CD4-positive, alpha-beta T cell treated with Interleukin-2 at 100 ng/mL for 4 hours (primary cell): ENCODE measurements at places on chromosomes 3 and 15.

DNA sequence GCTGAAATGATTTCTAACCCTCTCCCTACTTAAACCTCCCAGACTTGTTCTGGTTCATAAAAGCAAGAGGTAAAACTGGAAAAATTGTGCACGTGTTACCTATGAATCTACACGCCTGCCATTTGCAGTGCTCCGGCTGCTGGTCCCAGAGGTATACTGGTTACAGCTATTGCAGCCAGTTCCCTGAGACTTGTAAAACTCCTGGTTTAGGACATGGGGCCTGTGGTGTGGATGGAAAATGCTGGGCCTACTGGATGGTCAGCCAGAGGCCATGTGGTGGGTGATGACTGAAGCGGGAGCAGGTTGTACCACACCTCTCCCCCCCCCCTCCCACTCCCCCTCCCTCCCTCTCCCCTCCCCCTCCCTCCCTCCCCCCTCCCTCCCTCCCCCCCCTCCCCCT lies 45.0 kb downstream of the SENP2 start:
- DNase-seq = no peak

- no peak for DNase-seq
Observed at GRCh38 chr15:47707391-47707790, 9.9 kb upstream of the SEMA6D start.

- DNase-seq = no peak
Observed at GRCh38 chr3:89332386-89332785, 225.0 kb downstream of the EPHA3 start.

DNA sequence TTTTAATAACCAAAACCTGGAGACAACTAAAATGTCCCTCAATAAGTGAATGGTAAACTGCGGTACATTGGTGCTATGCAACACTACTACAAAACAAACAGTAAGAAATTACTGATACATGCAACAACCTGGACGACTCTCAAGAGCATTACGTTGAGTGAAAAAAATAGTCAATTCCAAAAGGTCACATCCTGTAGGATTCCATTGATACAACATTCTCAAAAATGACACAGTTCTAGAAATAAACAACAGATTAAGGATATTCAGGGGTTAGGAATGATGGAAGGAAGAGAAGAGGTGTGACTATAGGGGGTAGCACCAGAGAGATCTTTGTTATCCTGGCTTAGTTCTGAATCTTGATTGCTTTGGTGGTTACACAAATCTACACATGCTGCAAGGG lies 72.2 kb downstream of the ZNF148 start:
- no peak for DNase-seq

- peak; percentile 2 for DNase-seq
Observed at GRCh38 chr15:80159811-80160569, 7.2 kb downstream of the FAH start.

DNA sequence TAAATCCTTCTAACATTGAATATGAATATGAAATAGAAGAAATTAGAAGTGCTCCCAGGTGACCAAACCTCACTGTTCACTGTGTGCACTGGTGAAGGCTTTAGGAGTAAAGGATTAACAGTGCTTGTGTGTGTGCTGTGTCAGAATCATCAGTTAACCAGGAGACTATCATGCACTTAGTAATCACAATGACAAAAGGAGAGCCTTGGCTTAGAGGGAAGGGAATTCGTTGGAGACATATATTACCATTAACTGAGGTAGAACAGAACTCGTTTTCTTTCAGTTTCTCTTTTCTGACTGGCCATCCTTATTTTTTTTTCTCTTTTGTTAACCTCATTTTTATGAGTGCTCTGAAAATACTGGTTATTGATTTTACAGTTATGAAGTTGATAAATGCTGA lies 213.3 kb upstream of the GBE1 start:
- no peak for DNase-seq

GRCh38 chr3:39146611-39147591 lies 6.5 kb downstream of the CSRNP1 start:
- DNase-seq = peak; percentile 88

DNA sequence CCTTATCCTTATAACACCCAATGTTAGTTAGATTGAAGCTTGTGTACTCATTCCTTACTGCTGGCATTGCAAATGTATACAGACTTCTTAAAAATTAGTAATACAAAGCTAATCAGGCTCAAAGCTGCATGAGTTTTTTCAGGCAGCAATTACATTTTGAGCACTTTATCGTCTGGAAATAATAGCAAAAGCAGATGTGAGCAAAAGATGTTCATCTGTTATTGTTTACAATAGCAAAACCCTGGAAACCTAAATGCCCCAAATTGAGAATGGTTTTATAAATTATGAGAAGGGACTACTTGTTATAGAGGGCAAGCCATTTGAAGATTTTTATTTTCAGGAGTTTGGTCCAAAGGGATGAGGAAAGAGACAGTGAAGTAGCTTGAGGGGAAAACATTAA lies 126.4 kb downstream of the GADL1 start:
- no peak for DNase-seq

- no peak for DNase-seq
Observed at GRCh38 chr3:194787650-194788049, 102.0 kb downstream of the FAM43A start.

GRCh38 chr15:70196372-70197316 lies 98.9 kb upstream of the TLE3 start:
- peak; percentile 35 for DNase-seq

GRCh38 chr3:127090218-127091160 lies 102.4 kb upstream of the PRR23E start:
- DNase-seq = no peak

DNA sequence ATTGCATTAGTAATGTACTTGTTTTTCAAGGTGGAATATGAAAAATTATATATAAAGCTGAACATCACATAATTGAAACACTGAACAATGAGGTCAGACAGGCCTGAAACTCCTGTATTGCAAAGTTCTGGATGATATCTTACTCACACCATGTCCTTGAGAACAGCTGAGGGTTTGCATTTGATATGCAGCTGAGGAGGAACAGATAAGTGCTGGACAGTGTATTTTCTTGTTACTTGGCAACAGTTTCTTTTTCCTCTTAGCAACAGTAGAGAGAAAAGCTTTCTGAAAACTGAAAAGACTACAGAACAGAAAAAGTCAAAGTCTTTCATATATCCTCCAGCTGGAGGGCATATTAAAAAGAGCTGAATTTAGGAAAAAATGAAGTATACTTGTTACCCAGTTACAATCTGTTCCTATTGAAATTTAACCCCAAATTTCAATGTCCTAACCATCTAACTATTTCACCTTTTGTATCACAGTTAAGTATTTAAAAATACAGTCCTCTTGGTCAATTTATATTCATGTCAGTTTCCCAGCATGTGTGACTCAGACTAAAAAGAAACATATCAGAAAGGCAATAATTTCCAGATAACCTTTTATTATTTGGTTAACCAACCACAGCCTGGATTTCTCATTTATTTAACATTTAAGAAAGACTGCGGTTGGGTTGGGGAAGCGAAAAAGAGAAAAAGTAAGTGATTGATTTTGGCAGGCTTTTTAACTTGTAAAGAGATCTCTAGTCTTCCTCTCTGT lies 733.0 kb upstream of the DPPA4 start:
- no peak for DNase-seq

DNA sequence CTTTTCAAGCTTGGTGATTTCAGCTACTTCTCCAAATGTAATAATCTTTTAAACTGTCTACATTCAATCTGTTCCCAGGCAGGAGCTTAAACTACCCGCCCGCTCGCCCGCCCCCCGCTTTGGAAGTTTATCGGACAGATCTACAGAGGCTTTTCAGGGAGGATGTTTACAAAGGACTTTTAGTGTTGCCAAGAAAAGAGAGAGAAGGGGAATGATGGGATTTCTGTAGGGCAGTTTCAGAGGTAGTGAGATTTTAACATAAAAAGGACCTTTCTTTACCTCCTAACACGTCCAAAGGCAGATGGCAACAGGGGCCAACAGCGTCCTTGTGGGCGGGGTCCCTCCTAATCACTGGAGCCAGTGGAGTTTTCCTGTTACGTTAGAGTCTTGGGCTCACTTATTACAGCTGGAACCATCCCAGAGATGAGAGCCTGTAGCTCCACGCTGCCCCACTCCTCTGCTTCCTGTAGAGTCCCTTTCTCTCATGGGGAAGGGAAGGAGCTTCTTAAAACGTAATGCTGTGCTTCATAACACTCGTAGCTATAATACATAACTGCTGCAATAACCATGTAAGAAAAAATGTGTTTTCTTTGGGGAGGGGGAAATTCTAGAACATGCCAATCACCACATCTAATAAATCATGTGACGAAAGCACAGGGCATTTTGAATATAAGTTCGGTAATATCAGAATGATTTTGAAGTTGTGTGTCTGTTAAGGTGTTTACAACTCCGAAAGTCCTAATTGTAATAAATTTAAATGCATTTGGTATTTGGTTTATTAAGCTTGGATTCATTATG lies 30.9 kb downstream of the HES1 start:
- DNase-seq = no peak

DNA sequence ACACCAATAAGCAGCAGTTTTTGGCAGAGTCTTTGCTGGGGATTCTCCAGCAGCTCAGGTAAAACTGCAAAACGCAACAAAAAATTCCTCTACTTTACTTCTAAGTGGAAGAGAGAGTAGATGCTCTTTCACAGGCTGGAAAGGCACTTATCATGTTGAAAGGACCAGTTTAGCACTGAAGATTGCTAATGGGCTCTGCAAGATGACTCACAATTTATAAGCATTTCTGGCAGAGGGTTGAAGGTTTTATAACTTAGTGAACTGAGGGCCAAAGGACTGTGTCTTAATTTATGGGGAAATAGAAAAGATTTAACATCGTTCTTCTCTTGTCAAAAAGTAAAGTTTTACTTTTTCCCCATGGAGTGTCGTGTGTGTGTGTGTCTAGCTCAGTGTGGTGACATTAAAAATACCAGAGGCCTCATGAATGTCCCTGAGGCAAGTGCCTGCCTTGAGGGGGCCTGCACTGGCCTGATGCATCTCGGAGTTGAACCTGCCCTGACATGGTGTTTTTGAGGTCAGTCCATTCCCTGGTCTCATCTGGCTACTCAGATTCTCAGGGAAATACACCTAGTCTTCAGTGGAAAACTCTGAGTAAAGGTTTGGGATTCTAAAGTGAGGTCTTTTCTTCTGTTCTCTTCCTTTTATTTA lies 1092.0 kb downstream of the NAALADL2 start:
- no peak for DNase-seq

DNA sequence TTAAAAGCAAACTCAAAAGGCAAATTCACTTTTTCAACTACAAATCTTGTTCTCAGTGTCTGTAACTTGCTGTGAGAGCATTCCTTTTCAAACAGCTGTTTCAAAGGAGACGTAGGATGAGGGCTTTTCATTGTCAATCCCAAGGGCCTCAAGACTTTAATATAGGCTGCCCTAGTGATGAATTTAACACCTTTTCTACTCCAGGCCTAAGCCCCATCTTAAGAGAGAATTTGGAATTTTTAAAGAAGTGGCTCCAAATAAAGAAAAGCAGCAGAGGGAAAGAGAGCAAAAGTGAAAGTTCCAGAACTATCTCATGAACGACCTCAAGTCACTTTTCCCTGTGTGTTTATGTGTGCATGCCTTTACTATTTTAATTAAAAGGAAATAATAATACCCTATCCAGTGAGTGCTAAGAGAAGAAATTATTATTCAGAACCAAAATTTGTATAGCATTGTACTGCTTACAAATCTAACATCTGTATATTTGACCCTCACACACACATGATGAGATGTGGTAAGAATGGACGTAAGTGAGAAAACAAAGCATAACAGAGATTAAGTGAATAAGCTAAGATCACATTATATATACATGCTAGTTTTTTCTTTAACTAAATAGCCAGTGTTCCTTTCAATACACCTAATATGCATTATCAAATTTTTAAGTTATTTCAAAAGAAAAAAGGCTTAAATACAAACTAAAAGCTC lies 196.4 kb downstream of the VGLL3 start:
- no peak for DNase-seq

- DNase-seq = no peak
Observed at GRCh38 chr15:89652666-89653065, 2.6 kb downstream of the KIF7 start.

GRCh38 chr3:183434992-183435391 lies 6.6 kb upstream of the MCF2L2 start:
- DNase-seq = no peak

GRCh38 chr15:50633653-50634052 lies 52.9 kb downstream of the TRPM7 start:
- DNase-seq = no peak

- no peak for DNase-seq
Observed at GRCh38 chr3:52400275-52400793, 44.6 kb downstream of the SEMA3G start.
